ENCODE measurements at places on chromosomes 3 and 15. TPM values are rescaled to one million over a fixed set of nuclear protein-coding genes. Genes with fewer than 3 reads are reported as not detected.

- H3K27me3 ChIP-seq, result no peaks in the 10 kb centered on the region
- H3K27ac ChIP-seq, result no peak overlapping the region
- no peaks in the 10 kb centered on the region for H3K4me1 ChIP-seq
Measured at GRCh38 chr3:42572278-42572677, 9.5 kb downstream of the SEC22C start.

DNA sequence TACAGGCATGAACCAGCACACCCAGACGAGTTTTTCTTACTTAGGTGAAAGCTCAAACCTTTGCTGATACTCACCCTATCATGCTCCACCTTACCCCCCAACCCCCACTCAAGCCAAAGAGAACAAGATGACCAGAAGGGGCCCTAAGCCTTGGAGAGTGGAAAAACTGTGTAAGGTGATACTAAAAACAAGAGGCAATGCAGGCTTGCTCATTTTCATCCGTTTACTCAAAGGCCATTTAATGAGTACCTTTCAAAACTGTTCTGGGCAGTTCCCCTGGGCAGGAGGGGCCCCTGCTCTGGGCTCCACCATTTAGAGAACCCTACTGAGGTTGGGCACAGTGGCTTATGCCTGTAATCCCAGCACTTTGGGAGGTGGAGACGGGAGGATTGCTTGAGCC lies 6.7 kb downstream of the TYRO3 start:
- DNase-seq, result peak; percentile 6
- H3K27ac ChIP-seq, result no peak overlapping the region
- no peak overlapping the region for H3K4me3 ChIP-seq
- peaks cover 22% of the 10 kb centered on the region for H3K36me3 ChIP-seq
- peaks cover 7% of the 10 kb centered on the region for H3K27me3 ChIP-seq
- H3K4me1 ChIP-seq, result peaks cover 76% of the 10 kb centered on the region

KCNH8 gene
- polyA plus RNA-seq, result 2.8 TPM

- H3K27ac ChIP-seq, result no peak overlapping the region
- DNase-seq, result no peak
- peaks cover 4% of the 10 kb centered on the region for H3K36me3 ChIP-seq
Measured at GRCh38 chr3:188890572-188891270, 281.1 kb upstream of the TPRG1 start.

TBC1D23 gene
- 18.7 TPM for polyA plus RNA-seq

TMA7 gene
- polyA plus RNA-seq, result 753 TPM

ACKR4 gene
- 0.50 TPM for polyA plus RNA-seq

GRCh38 chr3:148466143-148466542 lies 231.6 kb upstream of the AGTR1 start:
- H3K27me3 ChIP-seq, result no peaks in the 10 kb centered on the region
- DNase-seq, result no peak
- H3K4me1 ChIP-seq, result no peaks in the 10 kb centered on the region
- H3K27ac ChIP-seq, result no peak overlapping the region
- no peaks in the 10 kb centered on the region for H3K36me3 ChIP-seq
- no peak overlapping the region for H3K4me3 ChIP-seq

- H3K27me3 ChIP-seq, result no peaks in the 10 kb centered on the region
- H3K27ac ChIP-seq, result no peak overlapping the region
- H3K36me3 ChIP-seq, result no peaks in the 10 kb centered on the region
- DNase-seq, result no peak
- H3K4me1 ChIP-seq, result no peaks in the 10 kb centered on the region
Measured at GRCh38 chr15:87547470-87548181, 708.9 kb downstream of the NTRK3 start.

DNA sequence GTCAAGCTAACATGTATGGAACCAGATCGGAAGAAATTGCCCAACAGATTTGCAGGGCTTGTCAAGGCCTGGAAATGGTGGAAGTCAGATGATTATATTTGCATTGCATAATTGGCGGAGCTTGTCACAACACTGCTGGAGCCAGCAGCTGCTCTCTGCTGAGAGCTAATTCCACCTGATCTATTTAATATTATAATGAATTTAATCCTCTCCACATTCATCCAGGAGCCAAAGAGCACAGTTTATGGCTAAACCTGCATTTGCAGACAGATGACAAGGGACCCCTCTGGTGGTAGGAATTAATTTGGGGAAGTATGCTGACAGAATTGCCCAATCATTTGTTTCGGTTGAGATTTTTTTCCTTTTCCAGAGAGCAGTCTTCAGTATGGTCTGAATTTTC lies 730.2 kb downstream of the TUSC7 start:
- no peaks in the 10 kb centered on the region for H3K4me1 ChIP-seq
- H3K4me3 ChIP-seq, result no peak overlapping the region
- DNase-seq, result no peak
- H3K27ac ChIP-seq, result no peak overlapping the region
- no peaks in the 10 kb centered on the region for H3K36me3 ChIP-seq

SCAANT1 gene
- not detected for polyA plus RNA-seq

DNA sequence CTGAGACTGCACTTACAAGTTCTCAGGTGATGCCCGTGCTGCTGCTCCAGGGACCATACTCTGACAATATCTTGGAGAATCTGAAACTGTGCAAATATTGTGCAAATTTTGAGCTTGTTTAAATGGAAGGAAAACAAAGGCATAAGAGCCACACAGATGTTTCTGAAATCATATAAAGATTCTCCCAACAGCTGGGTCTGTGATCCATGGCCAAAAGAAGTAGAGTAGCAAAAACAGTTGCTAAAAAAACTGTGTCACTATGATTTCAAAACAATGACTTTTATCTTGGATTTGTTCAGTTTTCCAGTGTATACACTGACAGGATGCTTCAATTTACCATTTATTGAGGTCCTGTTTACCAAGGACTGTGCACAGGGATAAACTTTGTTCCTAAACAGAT lies 25.3 kb downstream of the NPTN start:
- no peak overlapping the region for H3K4me3 ChIP-seq
- no peak overlapping the region for H3K27ac ChIP-seq
- H3K36me3 ChIP-seq, result no peaks in the 10 kb centered on the region
- DNase-seq, result no peak

DNA sequence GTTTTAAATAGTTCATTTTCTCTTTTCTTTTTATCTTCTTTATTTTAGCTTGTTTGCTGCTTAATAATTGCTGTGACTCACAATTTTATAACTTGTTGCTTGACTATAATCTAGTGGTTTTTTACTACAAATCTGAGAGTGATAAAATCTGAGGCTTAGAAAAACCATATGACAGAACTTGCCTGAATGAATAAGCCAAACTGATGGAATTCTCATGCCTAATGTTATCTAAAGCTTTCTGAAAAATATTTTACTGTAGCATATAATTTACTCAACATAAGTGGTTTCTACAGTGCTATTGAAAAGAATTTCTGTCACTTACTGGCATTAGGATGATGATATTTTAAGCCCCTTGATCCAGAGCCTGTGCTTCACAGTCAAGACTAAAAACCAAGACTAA lies 175.1 kb downstream of the VGLL3 start:
- H3K4me3 ChIP-seq, result no peak overlapping the region
- no peaks in the 10 kb centered on the region for H3K27me3 ChIP-seq
- no peak for DNase-seq
- no peaks in the 10 kb centered on the region for H3K4me1 ChIP-seq

GRCh38 chr3:110598847-110599490 lies 472.6 kb upstream of the NECTIN3 start:
- DNase-seq, result no peak
- H3K4me3 ChIP-seq, result no peak overlapping the region
- H3K36me3 ChIP-seq, result no peaks in the 10 kb centered on the region
- no peaks in the 10 kb centered on the region for H3K4me1 ChIP-seq

DNA sequence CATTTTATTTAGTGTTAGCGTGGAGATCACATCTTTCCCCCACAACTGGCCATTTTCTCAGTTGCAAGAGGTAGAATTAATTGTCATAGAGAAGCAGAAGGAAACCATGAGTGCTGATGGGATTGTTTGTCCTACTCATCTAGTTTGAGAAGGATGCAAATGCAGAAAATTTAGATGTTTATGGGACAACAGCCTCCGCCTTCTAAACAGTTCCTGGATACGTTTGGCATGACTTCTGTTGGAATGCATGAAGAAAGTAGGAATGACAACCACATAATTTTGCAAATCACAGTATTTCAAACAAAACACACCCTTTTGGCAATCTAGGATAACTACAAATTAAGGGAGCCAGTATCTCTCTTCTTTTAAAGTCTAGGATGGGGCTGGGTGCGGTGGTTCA lies 240.1 kb upstream of the SUCLG2 start:
- no peaks in the 10 kb centered on the region for H3K4me1 ChIP-seq
- H3K27me3 ChIP-seq, result no peaks in the 10 kb centered on the region
- no peak overlapping the region for H3K27ac ChIP-seq
- H3K36me3 ChIP-seq, result no peaks in the 10 kb centered on the region
- H3K4me3 ChIP-seq, result no peak overlapping the region

- no peaks in the 10 kb centered on the region for H3K4me1 ChIP-seq
- no peaks in the 10 kb centered on the region for H3K36me3 ChIP-seq
Measured at GRCh38 chr3:157830556-157831236, 275.5 kb downstream of the SHOX2 start.
